ENCODE measurements at places on chromosomes 13 and 19.

DNA sequence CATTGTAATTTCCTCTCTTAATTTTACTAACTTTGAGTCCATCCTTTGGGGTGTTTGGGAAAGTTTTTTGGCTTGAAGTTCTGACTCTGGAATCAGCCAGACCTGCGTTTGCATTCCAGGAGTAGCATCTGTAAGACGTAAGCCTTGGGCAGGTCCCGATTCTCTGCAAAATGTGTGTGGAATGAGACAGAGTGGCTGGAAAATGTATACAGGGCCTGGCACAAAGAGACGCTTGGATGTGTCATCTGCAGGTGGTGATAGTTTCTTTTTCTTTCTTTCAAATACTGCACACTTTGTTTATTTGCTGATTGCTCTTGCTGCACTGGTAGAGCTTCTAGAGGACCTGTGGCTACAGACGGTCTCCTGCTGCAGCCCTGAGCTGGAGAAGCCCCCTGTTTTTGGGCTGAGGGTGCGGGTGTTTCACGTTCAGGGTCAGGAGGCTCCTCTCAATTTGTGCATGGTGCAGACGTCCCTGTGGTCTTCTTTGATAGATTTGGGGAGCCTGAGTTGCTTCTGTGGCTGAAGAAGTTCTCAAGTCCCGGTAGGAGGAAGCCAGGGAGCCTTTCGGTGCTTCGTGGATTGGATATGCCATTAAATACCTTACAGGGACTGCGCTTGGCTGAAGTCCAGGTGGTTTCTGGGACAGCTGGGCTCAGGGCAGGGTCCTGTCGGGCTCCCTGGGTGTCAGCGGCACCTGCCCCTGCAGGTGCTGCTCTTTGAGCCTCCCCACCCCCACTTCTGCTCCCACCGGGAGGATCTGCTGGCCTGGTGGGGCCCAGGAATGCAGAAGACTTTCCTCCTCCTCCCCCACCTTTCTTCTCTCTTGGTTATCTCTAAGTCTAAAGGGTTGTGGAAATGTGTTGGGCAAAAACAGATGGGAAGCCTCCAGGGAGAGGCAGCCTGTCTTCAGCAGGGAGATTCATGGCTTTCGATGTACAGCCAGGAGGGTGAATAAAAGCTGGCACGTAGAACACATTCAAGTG is 44.0 kb upstream of the GAS6 start:
- no peak for DNase-seq

DNA sequence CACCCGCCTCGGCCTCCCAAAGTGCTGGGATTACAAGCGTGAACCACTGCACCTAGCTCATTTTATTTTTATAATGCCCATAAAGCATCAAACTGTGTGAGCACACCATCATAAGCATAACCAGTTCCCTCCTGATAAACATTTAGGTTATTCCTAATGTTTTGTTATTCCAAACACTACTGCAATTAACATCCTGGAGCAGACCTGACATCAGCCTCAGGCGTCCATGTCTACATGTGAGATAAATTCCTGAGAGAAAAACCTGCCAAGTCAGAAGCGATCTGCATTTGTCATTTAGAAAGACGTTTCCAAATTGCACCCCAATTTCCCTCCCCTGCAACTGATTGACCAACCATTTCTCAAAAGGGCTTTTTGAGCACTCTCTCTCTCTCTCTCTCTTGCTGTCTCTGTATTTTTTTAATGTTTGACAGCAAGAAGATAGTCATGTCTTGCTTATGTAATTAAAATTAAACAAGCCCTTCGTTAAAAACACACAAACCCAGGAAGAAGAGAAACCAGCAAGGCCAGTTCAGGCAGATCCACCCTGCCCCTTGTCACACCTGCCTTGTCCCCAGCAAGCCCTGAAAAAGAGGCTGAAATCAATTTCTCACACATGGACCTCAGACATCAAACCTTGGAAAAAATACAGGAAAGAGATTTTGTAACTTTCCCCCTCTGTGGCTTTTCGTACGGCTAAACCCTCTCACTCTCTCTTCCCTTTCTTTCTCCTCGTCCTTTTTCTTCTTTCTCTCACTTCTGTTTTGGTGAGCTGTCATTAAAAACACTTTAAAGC is 9.9 kb downstream of the LYPD3 start:
- DNase-seq = no peak

- no peak for DNase-seq
Measured at GRCh38 chr13:40348096-40348679, 318.3 kb downstream of the FOXO1 start.

- no peak for DNase-seq
Measured at GRCh38 chr19:40803857-40804782, 5.1 kb downstream of the EGLN2 start.

DNA sequence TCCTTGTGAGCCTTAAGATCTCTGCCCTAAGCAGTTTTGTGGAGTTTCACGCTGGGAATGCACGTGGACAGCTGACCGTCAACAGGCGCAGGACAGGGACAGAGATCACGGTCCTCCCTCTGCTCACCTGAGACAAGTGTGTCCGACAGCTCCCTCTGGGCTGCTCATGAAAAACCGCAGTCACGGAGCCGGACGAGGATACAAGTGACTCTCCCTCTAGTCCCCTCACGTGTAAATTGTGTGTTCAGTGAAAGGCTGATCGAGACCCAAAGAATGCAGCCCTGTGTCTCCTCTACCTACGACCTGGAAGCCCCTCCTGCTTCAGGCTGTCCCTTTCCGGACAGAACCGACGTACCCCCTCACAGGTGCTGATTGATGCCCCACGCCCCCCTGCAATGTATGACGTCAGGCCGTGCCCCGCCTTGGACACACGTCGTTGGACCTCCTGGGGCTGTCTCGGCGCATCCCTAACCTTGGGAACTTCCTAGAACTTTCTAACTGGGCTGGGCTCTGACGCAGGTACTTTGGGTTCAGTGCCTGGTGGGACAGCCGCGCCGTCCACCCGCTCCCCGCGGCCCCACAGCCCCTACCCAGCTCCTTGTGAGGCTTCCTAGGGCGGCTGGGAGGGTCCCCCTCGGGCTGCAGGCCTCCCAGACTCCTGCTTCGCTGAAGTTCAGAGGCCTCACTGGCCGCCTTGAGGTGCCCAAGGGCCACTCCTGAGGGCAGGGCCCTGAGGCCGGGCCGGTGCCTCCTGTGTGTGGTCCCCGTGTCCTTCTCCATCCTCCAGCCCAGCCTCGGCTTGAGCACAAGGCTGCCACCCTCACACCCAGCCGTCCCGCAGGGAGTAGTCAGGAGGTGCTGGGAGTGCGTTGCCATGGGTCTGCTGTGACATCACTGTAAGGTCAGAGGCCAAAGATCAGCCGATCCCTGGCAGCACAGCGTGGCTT is at the start of gene C13orf46:
Gene C13orf46 (minus strand): TSS at position 859 of the 947 bp plus-strand sequence. CDS start 79 bp downstream, at position 780.
- DNase-seq = no peak

DNA sequence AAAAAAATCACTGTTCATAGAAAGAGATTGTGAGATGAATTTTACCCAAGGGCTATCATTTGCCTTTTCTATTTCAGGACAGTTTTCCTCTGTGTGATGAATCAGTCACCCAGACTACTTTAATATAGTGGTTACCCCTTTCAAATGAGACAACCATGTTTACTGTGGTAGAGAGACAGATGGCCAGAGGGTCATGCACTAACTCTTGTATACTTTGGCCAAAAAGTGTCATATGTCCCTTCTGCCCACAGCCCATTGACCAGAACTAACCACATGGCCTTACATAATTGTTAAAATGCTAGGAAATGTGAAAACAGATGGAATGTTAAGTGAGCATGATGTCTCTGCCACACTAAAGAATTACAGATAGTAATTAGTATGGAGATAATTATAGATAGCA is 498.7 kb downstream of the DACH1 start:
- no peak for DNase-seq

- DNase-seq = no peak
Measured at GRCh38 chr19:5289060-5289990, 51.3 kb downstream of the PTPRS start.

- DNase-seq = no peak
Measured at GRCh38 chr13:67137044-67137735, 92.9 kb downstream of the PCDH9 start.

- DNase-seq = no peak
Measured at GRCh38 chr19:3782903-3783302, 3.3 kb downstream of the MATK start.

DNA sequence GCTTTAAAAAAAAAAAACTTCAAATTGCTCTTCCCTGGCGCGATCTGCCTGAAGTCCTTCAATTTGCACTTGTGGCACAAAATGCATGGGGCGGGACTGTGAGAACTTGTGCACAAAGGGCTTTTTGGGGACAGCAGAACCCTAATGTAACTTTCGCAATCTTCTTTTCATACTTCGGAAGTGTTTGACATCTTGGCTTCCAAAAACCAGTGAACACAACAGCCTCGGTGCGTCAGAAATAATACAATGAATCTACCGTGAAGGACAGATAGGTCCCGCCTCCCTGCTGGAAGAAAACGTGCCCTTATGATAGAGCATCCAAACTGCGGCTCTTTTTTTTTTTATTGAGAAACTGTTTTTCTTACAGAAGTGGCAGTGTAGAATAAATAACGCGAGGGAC is 36.6 kb downstream of the KLF2 start:
- no peak for DNase-seq

DNA sequence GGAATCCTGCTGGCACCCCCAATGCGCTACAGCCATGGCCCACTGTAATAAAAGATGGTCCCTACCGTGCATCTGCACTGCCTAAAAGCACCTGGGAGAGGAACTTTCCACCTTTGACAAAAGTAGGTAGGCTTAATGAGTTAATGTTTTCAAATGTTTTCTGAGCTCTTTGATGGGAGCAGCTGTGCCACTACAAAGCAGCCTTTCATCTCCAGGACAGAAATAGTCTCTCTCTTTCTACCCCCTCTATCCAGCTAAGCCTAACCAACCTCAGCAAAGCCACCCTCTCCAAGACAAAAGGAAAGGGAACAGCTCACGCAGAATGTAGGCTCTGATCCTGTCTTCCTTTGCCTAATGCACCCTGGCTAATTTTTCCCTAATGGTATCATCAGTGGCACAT is 560.2 kb downstream of the UQCRFS1 start:
- DNase-seq = no peak

DNA sequence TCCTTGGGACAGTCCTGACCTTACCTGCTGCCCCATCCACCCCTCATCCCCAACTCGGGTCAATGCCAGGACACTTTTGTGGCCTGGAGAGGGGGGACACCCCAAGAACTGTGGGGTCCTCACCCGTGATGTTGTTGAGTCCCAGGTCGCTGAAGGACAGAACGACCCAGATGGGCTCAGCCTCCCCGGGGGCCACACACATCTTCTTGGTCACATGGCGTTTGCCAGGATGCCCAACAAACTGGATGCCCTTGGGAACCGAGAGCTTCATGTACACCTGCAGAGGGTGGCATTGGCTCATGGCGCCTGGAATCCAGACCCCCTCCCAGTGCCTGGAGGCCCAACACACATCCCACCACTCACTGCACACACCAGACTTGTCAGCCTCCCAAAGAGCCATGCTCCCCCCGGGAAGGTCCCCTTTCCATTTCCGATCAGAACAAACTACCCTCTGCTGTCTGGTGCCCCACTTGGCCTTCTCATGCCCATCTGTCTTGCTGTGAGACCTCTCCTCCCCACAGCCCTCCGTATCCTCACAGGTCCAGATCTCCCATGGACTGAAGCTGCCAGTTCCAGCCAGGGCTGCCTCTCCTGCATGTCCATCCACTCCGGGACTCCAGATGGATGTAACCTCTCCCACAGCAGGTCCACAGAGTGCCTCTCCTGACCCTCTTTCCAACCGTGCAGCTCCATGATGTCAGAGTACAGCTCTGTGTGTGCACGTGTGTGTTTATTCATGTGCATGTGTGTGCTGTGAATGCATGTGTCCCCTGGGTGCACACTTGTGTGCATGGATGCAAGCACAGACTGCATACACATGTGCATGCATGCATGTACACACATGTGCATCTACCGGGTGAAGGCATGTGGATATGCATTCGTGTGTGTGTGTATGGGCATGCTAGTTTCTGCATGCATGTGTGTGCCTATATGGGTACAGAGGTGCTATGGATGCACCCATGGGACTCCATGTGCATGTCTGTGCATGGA is 58.4 kb downstream of the F2RL3 start:
- no peak for DNase-seq

DNA sequence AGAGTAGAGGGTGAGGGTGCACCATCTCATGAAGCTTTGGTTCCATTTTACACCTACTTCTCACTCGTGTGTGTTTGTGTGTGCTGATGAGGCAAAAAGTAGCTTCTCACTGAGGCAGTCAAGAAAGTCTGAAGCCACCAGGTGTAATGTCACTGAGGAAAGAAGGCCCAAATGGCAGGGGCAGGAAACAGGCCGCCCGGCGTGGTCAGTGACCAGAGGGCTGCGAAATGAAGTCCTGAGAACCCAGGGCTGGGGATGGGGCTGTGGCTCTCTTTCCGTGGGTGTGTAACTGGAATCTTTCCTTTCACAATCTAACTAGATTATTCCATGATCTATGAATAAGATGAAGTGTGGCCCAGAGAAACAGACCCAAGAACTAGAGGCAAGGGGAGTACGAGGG is 25.5 kb upstream of the TFDP1 start:
- no peak for DNase-seq

DNA sequence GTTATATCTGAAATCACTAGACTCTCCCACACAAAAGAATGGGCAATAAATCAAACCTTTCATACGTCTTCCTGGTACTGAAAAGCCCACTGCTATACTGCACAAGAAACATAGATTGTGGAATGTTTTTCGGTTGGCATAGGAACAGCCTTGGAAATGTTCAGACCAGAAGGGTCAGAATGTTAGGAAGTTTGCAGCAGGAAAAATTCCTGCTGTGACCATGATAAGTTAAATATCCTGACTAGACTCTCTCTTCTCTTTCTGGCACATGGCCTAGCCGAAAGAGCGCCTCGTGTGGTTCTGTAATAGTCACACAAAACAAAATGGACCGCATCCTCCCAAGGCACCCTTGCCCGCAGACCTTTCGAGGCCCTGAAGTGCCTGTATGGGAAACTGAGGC is 427.2 kb downstream of the COG6 start:
- no peak for DNase-seq

- no peak for DNase-seq
Measured at GRCh38 chr13:98504371-98504963, 72.4 kb downstream of the STK24 start.

DNA sequence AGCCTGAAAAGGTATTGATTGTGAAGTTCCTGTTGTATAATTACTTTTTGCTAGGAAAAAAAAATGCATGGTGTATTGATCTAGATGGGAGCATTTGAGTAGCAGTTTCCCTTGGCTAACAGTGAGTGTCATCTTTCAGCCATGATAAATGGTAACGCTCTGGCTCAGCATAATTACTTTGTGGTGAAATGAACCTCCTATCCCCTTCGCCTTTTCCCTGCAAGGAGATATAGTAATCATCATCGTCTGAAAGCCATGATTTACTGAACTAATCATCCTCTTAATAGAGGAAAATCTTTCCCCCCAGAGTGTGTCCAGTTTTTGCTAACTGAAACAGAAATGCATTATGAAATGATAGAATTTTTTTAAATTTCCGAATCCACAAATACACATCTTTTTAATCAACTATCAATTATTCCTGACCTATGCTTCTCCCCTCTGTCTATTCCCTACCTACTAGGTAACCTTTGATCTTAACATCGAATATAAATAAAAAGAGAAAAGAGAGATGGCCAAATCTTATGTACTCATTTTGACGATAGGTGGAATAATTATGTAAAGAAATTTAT is 88.7 kb downstream of the MAB21L1 start:
- DNase-seq = no peak
